ENCODE measurements at places on chromosomes 5 and 9.

DNA sequence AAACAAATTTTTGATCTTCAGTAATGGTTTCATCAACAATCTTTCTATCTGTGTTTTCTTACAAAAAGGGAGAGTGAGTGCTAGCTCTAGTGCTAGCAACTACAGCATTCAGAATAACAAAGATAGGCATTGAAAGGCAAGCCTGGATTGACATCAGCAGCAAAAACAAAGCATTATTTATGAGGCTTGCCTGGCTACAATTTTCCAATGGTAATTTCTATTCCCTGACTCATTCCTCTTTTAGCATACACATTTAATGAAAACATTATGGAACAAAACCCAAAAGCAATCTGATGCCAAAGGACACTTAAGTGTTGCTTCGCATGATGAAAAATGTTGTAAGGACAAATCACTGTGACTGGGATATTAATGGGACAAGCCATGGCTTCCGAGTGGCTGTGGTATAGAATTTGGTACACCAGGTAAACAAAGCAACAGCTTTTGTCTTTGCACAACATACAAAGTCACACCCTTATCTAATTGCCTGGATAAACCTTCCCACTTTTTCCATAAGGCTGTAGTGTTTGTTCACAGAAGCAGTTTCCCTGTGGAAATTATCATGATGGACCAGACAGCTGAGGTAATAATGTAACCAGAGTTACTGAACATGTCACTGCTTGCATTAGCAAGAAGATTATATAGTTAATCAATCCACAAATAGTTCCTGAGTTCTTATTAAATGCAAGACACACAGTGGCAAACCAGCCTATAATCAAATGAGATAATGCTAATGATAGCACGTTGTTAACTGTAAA is 179.8 kb upstream of the EDIL3 start:
- DNase-seq = peak; percentile 87

DNA sequence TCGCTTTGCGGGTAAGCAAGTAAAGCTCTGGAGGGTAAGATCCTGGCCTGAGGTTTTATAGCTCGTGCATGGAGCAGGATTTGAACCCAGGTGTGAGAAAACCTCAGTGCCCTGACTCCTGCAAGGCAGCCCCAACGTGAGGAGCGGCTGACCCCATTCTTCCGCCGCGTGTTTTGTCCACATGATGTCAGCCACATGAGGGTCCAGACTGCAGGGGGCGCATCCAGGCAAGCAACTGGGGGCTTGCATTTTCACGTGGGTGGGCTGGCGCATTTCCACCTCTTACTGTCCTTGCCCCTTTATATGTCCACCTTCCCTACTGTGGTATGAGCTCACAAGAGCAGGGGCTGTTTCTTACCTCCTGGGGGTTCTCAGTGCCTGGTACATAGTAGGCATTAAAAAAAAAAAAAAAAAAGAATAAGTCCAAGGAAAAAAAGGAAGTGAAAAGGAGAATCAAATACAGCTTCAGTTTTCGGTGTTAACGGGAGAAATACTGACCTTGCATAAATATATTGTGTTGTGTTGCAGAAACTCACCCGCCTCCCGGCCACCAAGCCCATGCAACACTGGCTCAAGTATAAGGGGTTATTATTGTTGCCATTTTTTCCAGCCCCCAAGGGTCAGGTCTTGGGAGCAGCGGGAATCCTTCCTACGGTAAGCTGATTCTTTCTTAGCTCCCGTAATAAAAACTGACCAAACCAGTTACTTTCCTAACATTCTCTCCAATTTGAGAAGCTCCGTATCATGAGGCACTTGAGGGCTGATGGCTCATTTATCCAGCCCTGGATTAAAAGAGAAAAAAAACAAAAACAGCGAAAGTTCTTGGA is 15.0 kb downstream of the TLX3 start:
- DNase-seq = no peak

- no peak for DNase-seq
Measured at GRCh38 chr5:76104027-76104426, 20.8 kb downstream of the SV2C start.

DNA sequence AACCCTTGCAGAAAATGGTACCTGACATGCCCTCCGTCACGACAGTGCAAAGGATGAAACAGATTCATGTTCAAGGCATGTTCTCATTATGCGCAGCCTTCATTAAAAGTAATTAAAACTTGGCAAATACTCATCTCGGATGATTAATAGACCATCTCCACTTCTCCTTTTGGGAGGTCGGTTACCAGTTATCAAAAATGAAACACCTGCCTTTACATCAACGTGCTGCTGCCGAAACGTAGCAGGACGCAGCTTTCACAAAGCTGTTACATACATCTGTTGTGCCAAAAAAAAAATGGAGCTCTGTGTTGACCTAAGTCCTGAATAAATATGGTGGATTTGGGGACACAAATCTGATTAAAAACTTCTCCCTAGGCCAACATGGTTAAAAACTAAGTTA is 75.7 kb downstream of the PTCH1 start:
- no peak for DNase-seq

DNA sequence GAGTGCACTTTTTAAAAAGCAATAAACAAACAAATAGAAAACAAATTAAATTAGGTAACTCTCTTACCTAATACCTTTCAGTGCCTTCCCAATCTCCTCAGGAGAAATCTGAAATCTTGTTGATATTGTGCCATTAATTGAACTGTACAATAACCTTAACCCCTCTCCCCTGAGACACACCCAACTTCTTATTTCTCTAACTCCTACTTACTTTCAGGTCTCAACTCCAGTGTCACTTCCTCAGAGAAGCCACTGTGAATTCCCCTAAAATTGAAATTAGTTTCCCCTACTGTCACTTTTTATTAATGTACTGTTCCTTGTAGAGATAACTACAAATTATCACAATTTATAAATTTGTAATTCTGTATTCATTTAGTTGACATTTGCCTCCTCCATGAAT is 295.3 kb upstream of the TNC start:
- DNase-seq = no peak

GRCh38 chr5:96931605-96932004 is 4.3 kb upstream of the LNPEP start:
- no peak for DNase-seq

DNA sequence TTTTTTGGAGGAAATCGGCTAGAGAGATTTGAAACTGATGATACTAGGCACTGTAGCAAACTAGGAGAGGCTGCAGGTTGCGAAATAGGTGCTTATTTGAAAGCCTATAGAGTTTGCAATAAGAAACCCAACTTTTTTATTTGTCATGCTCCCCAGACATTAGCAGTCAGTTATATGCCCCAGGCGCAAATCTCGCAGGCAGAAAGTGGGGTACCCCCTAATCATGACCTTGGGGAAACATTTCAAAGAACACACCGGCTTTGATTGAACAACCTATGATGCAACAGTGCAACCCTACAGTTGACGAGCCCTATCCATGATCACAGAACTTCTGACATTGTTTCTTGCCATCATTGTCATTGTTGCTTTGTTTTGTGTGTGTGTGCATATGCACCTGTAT is 510.5 kb downstream of the RAB3C start:
- no peak for DNase-seq

DNA sequence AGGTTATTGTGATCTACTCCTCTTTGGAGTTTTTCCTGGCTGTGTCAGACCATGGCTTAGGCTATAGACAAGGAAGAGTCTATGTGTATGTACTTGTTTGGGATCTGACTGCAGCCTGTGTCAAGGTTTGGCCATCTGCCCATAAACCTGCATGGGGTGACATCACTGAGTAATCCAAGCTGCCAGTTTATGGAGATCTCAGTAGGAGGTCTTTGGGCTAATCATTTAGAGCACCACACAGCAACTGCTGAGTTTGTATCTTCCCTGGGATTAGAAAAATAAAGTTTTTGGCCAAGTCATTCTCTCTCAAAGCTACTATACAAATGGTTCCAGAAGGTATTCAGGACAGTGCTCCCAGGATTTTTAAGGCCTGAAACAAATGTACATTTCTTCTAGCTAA is 65.5 kb upstream of the HSPB3 start:
- DNase-seq = peak; percentile 90

DNA sequence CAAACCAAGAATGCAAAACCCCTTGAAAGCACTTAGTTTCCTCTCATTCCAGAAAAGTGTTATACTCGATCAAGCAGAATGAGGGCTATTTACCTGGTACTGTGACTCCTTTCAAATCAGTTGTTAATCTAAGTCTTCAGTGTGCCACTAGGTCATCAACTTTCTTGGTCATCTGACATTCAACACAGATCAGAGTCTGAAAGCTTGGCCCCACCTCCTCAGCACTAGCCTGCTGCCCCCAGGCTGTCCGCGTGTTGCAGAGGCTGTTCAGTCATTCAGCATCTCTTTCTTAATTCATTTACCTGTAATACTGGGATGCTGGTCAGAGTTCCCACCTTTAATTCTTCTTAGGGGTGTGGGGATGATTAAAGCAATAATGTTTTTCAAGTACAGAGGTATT is 28.5 kb downstream of the ENC1 start:
- DNase-seq = no peak

Data from fibroblast of skin of left quadriceps (primary cell).